Trophoblast cell (in vitro differentiated cells and primary cell): ENCODE measurements at places on chromosomes 7 and 10.

GRCh38 chr7:1769286-1770200 lies 99.5 kb downstream of the ELFN1 start:
- no peak for DNase-seq

- peak; percentile 69 for DNase-seq
Observed at GRCh38 chr7:107998660-107999480, 4.1 kb downstream of the LAMB1 start.

DNA sequence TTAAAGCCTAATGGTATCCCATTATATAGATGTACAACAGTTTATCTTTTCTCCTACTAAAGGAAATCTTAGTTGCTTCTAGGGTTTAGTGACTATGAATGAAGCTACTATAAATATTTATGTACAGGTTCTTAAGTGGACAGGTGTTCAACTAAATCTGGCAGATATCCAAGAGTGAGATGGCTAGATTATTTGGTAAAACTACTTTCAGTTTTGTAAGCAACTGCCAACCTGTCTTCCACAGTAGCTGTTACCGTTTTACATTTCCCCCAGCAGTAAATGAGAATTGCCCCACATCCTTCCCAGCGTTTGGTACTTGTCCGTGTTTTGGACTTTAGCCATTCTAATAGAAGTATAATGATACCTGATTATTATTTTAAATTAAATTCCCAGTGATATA lies 144.9 kb upstream of the MAGI2 start:
- DNase-seq: no peak

DNA sequence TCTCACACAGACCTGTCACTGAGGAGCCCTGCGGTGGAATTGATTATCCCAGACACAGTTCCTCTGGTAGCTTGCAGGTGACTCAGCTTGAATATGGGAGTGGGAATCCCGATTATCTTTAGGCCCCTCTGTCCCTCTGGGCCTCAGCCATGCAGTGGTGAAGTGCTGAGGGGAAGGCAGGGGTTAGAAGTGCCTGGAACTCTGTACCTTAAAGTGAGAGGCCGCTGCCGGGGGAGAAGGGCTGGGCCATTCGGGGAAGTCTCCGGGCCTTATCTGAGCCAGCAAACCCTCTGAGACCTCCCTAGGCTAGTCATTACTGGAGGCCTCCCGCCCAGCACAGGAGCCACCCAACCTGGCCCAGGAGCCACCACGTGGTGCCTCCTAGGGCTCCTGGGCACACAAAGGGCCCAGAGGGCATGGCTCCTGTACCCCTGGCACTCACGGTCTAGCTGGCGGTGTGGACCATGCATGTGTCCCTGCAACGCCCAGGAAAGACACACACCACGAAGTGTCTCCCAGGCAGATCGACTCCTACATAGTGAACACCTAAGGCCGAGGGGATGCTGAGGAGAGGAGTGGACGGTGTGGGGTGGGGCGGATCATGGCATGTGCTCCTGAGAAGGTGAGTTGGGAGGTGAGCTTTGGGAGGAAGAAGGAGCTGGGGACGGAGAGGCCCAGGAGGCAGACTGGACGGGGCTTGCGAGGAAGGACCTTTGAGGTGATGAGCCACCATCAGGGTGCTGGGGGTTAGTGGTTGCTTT lies 56.2 kb downstream of the HK1 start:
- no peak for DNase-seq

DNA sequence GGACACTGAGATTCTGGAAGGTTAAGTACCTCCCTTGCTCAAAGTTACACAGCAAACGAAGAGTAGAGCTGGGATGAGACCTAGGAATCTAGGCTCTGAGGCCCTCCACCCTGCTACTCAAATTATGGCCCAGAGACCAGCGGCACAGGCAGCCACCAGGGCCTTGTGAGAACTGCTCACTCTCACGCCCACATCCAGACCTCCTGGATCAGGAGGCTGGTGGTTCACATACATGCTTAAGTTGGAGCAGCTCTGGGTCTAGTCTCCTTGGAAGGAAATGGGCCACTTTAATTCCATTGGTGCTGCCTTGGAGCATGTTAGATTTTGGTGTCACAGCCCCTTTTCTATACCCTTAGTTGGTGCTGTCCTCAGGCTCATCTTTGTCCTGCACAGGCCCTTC lies 41.9 kb downstream of the ADRA2A start:
- DNase-seq: no peak

GRCh38 chr7:156176039-156176438 lies 363.8 kb upstream of the SHH start:
- no peak for DNase-seq

GRCh38 chr7:74467876-74468275 lies 14.2 kb downstream of the GTF2IRD1 start:
- DNase-seq: no peak

- no peak for DNase-seq
Observed at GRCh38 chr7:142876991-142877910, 8.3 kb downstream of the TRPV6 start.
